ENCODE measurements at places on chromosomes 1 and 21.

DNA sequence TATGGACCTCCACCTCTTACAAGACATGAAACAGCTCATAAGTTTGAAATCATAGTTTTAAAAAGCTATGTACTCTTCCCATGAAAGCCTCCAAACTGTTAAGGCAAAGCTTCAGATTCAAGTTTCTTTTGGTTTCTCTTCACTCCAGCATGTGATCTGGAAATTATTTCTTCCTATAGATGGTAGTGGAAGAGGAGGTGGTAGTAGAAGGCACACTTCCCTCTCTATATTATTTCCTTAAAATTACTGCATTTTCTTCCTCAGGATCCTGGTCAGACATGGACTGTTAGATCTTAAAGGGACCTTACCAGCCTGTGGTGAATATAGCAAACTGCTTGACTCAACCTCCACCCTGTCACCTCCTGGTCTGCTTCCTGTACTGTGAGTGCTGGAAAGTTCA is 31.9 kb downstream of the NHLH2 start:
- no peak for DNase-seq

- DNase-seq, result no peak
Measured at GRCh38 chr1:225936523-225936922, 4.5 kb downstream of the LEFTY2 start.

DNA sequence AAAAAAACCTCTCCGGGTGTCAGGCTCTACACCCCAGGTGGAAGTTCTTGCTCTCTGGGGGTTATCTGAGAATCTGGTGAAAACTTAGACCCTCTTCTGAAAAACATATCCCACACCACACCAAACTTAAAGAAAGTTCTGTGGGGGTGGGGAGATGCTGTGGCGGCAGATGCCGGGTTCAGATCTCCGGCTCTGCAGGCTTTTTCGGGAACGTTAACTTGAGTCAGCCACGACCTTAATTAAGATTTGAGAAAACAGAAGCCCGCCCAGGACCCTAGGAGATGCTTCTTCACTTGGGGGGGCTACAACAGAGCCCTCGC is 2.3 kb downstream of the RCC2 start:
- no peak for DNase-seq

DNA sequence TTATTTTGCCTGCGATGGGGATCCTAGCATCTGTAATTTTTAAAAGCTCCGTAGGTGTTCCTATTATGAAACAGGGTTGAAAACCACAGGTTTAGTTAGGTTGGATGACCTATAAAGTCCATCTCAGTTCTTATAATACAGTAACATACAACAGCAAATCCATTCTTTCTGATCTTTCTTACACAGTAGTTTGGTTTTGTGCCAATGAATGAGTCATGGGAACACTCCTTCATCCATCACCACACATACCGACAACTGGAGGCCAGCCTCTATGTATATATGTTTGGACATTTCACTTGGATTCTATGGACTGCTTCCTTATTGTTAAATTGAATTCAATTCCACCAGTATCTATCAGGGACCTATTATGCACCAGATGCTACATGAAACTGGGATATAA is 118.4 kb upstream of the L1TD1 start:
- DNase-seq, result no peak

GRCh38 chr1:241838897-241839296 is 9.1 kb upstream of the EXO1 start:
- DNase-seq, result peak; percentile 37

GRCh38 chr1:3906672-3907020 is 6.6 kb upstream of the C1orf174 start:
- DNase-seq, result no peak

- DNase-seq, result no peak
Measured at GRCh38 chr1:98221923-98222322, 301.1 kb upstream of the DPYD start.

- DNase-seq, result no peak
Measured at GRCh38 chr1:30732277-30732996, 9.1 kb upstream of the MATN1 start.

DNA sequence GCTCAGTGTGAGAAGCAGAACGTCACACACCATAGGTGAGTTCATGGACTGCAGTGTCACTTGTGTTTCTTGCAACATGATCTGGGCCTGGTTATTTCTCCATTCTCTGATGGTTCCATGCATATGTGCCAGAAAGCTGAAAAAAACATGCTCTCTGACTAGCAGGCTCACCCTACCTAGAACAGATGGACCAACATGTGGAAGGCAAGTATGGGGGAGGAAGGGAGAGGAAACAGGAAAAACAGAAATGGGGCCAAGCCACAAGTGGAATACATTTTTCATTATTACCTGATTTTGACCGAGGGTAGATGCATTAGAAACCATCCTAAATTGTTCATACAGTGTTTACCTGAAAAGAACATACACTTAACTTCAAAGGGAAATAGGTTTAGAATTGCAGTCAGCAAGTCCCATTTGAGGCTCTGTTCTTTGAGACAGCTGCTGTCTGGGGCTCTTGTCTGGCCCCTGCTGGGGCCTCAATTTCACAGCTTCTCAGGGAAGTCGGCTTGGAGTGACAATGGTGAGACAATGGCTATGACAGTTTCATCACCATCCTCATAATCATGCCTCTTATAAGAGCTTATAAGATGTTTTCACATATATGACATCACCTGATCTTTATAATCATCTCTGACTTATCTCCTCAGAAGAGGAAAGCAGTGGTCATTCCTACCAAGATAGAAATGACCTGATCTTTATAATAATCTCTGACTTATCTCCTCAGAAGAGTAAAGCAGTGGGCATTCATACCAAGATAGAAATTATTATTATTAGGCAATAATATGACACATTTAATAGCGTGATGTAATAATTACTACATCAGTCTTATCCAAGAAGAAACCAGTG is 327.3 kb downstream of the SIPA1L2 start:
- no peak for DNase-seq

GRCh38 chr1:224831501-224831900 is 98.0 kb upstream of the DNAH14 start:
- DNase-seq, result no peak

- DNase-seq, result peak; percentile 54
Measured at GRCh38 chr1:201708085-201708512, 120.9 kb upstream of the IPO9 start.

- no peak for DNase-seq
Measured at GRCh38 chr1:203091761-203092330, 6.0 kb upstream of the MYOG start.

- DNase-seq, result no peak
Measured at GRCh38 chr1:180672505-180672904, 40.7 kb downstream of the XPR1 start.

GRCh38 chr1:197924516-197925123 is 7.4 kb downstream of the LHX9 start:
- DNase-seq, result peak; percentile 57

- DNase-seq, result no peak
Measured at GRCh38 chr21:31498985-31499384, 154.9 kb upstream of the TIAM1 start.

DNA sequence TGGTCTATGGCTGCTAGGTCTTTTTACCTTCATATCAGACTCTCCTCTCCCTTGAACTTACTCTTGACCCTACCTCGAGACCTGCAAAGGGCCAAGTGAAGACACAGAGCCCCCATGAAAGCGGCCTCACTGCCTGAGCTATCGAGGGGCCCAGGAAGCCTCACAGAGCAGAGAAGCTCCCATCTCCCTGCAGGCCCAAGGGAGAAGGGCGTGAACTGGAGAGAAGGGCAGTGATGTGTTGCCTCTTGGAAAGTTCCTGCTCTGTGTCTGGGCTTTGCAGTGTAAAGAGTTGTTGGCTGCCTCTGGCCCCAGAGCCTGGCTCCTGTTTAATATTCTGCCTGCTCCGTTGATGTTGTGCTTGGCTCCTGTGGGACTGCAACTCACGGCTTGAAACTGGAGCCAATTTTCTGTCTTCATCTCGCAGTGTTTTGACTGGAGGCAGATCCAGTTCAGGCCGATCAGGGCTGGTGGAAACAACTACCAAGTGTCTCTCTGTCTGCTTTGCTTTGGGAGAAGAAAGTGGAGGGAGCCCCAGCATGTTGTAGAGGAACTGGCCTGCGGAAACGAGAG is 4.3 kb downstream of the SERTAD4 start:
- DNase-seq, result no peak

GRCh38 chr1:33529957-33530356 is 57.5 kb downstream of the ZSCAN20 start:
- no peak for DNase-seq

GRCh38 chr1:107750364-107750959 is 214.5 kb downstream of the VAV3 start:
- DNase-seq, result peak; percentile 59

DNA sequence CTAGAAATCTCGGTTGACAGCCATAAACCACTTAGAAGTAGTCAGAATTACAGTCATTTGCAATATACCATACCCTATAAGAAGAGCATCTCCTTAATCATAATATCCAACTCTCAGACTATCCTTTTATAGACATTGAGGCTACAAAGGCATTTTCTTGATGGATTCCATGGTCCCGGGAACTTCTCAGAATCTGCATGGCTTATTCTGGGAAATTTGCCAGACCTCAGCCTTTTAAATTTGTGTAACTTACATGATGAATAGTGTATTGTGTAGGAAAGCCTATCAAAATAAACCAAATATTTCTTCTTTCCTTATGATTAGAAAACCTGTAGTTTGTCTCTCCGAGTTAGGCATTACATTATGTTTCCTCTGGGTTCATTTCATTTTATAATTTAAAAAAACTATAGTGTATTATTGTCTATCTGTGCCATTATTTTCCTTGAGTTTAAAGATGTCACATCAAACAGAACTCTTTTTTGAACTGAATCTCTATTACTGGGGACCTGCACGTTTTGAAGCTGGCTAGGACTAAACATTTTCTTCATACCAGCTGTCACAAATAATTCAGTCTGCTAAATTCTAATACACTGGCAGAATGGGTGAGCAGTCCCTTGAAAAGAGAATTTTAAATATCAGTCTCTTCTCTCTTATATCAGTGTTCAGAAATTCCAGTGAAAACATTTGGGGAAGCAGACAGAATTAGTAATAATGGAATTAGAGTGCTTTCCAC is 102.9 kb downstream of the GABPA start:
- DNase-seq, result no peak

DNA sequence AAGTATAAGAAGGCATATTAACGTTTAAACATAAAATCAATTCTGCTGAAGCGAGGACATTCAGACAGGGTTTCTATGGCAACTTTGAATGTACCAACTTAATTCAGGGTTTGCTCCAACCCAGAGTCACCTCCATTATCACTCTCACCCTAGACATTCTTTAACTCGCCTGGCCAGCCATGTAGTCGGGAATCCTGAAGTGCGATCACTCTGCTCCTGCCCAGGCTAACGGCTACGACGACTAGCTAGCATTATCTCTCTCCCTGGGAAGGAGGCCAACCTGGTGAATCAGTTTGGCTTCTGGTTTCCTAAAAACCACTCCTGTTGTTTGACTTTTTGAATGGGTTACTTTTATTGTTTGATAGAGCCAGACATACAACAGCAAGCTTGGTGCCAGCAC is 38.9 kb upstream of the ZBTB18 start:
- no peak for DNase-seq

- peak; percentile 80 for DNase-seq
Measured at GRCh38 chr1:59367301-59368007, 70.6 kb downstream of the FGGY start.

DNA sequence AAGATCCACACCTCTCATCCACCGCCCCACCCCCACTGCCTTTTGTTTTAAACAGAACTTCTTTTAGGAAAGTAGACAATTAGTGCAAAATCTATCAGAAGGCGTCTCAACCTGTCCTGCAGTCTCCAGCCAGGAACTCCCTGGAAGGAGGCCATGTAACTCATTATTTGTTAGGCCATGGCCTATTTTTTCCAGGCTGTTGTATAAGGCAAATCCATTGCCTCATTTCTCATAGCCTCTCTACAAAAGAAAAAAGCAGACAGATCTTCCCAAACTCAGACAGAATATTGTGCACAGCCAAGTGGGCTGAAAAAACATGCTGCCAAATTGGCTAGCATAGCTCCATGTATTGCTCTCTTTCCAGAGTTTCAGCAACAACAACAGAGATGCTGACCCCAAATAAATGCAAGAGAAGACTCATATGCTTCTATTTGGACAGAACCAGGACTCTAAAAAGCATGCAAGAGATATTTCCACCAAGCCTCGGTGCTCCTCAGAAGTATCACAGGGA is 770.7 kb upstream of the CXADR start:
- DNase-seq, result no peak

- no peak for DNase-seq
Measured at GRCh38 chr1:22892789-22893188, 79.9 kb downstream of the LACTBL1 start.

DNA sequence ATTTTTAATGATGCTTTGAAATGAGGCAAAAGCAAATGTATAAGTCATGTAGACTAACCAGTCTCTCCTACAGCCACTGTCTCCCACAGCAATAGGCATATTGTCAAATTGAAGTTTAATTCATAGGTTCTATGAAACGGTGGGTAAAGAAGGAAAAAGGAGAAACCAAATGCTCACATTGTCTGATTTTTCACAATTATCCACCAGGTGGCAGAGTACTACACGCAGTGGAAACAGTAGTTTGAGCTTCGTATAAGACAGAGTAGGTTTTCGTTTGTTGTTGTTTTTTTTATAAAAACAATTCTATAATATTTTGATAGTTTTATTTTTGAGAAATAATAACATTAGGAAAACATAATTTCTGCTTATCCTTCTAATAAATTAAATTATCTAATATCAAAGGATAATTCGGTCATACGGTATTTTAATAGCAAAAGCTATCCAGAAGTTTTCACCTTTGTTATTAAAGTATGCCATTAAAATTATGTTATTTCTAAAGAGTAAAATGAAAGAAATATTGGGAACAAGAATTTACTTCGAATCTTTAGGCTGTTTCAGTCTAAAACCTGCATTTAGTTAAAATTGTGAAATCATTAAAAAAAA is 39.1 kb downstream of the TYW3 start:
- peak; percentile 52 for DNase-seq

DNA sequence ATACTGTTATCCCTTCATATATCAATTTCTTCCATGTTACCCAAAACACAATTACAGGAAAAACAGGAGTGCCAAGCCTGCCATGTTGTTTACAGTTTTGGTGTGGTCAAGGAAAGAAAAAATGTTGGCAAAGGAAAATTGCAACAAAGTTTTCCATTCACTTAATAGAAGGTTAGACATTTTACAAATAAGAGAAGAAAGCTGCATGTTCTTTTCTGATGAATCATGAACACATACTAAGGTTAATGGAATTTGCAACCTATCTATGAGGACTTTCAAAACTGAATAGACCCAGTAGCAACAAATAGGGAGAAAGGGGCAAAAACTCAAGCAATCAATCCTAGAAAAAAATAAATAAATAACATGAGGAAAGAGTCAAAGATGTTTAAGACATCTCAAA is 556.7 kb downstream of the DPYD start:
- DNase-seq, result no peak

DNA sequence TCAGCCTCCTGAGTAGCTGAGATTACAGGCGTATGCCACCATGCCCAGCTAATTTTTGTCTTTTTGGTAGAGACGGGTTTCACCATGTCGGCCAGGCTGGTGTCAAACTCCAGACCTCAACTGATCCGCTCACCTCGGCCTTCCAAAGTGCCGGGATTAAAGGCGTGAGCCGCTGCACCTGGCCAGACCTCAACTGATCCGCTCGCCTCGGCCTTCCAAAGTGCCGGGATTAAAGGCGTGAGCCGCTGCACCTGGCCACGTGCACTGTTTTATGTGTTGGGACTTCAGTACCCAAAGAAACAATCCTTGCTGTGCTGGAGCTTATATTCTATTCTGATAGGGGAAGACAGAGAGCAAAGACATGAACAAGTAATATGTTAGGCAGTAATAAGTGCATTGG is 10.1 kb downstream of the TRAF5 start:
- DNase-seq, result no peak

All from inflammatory macrophage (primary cell).